ENCODE measurements at places on chromosomes 6 and 20. TPM values are rescaled to one million over a fixed set of nuclear protein-coding genes. Genes with fewer than 3 reads are reported as not detected.

DNA sequence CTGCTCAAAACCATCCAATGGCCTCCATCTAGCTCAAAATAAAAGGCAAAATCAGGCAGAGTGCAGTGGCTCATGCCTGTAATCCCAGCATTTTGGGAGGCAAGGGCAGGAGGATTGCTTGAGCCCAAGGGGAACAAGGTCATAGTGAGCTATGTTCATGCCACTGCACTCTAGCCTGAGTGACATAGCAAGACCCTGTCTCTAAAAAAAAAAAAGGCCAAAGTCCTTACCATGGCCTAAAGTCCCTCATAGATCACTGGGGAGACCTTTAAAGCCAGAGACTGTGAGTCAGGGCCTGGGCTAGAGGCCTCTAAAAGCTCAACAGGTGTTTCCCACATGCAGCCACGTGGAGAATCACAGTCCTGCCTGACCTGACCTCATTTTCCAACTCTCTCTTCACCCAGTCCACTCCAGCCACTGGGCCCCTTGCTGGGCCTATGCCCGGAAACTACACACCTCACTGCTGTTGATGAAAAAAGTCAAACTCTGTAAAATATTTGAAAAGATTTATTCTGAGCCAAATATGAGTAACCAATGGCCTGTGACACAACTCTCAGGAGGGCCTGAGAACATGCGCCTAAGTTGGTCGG is 28.2 kb upstream of the TAB2 start:
- H3K4me1 ChIP-seq: peaks cover 9% of the 10 kb centered on the region
- H3K36me3 ChIP-seq: no peaks in the 10 kb centered on the region
- H3K4me3 ChIP-seq: no peak overlapping the region
- no peak for DNase-seq

GRCh38 chr6:232982-233640 is 59.2 kb upstream of the DUSP22 start:
- H3K4me1 ChIP-seq: peaks cover 22% of the 10 kb centered on the region
- no peak for DNase-seq
- no peaks in the 10 kb centered on the region for H3K36me3 ChIP-seq
- peak overlapping the region; percentile 45 for H3K4me3 ChIP-seq
- no peaks in the 10 kb centered on the region for H3K27me3 ChIP-seq
- no peak overlapping the region for H3K27ac ChIP-seq

GRCh38 chr6:4801491-4802110 is 25.4 kb downstream of the CDYL start:
- no peaks in the 10 kb centered on the region for H3K27me3 ChIP-seq
- H3K27ac ChIP-seq: peak overlapping the region; percentile 6
- DNase-seq: no peak

DNA sequence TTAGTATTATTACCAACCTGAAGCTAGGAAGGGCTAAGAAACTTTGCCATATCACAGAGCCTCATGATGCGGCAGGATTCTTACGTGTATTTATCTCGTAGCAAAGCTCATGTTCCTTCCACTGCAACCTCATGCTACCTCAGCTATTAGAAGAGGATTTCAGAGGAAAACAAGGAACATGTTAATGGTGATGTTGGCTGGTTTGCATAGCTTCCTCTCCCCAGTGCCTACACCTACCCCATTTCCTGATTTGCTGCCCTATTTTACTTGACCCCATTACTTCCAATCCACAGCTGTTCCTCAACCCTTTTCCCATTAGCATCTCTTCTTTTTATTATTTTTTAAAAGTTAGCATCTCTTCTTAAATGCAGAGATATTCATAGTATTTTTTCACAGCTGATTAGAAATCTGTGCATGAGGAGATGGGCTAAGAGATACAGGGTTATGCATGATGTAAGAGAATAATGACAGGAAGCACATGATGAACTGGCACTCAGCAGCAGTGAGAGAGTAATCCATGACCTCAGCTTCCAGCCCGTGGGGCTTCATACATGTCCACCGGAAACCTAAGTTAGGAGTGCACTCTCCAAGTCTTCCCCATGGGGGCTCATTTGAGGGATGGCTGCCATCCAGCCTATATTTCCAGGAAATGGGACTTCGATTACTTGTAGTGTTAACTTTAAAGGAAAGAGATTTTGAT is 106.1 kb upstream of the ASF1A start:
- H3K27ac ChIP-seq: peak overlapping the region; percentile 96
- H3K27me3 ChIP-seq: no peaks in the 10 kb centered on the region
- no peak for DNase-seq
- H3K4me1 ChIP-seq: peaks cover 21% of the 10 kb centered on the region
- peak overlapping the region; percentile 52 for H3K4me3 ChIP-seq
- H3K36me3 ChIP-seq: no peaks in the 10 kb centered on the region

- H3K36me3 ChIP-seq: no peaks in the 10 kb centered on the region
- H3K27me3 ChIP-seq: no peaks in the 10 kb centered on the region
- no peak for DNase-seq
- H3K4me1 ChIP-seq: peaks cover 57% of the 10 kb centered on the region
Measured at GRCh38 chr6:156809446-156810178, 32.4 kb downstream of the ARID1B start.

DNA sequence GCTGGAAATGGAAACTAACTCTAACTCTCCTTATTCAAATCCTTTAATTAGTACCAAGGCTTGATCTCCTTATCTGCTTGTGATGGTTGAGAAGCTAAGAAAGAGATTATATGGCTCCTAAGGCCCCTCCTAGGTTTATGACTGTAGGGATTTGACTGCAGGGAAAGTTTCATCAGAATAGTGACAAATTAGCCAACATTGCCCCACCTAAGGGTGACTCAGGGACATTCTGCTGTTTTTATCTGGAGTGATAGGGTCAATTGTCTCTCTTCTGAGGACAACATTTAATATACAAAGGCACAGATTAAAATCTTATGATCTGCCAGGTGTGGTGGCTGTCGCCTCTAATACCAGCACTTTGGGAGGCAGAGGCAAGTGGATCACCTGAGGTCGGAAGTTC is 138.1 kb upstream of the MARCKS start:
- H3K27me3 ChIP-seq: peaks cover 21% of the 10 kb centered on the region
- no peak overlapping the region for H3K4me3 ChIP-seq

DNA sequence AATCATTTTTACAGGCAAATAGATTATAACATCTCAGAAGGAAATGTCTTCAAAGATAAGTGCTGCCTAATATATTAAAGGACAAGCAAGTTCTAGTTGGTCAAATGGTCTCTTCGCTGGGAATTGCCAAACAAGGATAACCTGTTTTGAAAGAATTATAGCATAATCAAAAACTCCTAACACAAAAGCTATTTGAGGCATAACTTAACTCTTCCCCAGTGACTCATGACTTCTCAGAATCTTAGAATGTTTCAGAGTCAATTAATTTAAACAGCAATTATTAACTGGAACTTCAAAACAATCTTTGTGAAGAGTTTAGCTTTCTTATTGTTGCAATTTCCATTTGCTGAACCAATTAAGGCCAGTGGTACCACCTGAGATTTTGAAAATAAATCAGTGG is 126.6 kb downstream of the MTFR2 start:
- peaks cover 14% of the 10 kb centered on the region for H3K27me3 ChIP-seq
- no peaks in the 10 kb centered on the region for H3K4me1 ChIP-seq

- no peak for DNase-seq
- no peaks in the 10 kb centered on the region for H3K27me3 ChIP-seq
- H3K4me1 ChIP-seq: peaks cover 2% of the 10 kb centered on the region
- H3K27ac ChIP-seq: no peak overlapping the region
- H3K36me3 ChIP-seq: no peaks in the 10 kb centered on the region
Measured at GRCh38 chr6:144265390-144265789, 19.7 kb upstream of the UTRN start.

The ZC3H12D gene
- total RNA-seq: 219 TPM

The HLA-G gene
- 0.85 TPM for total RNA-seq

The GJA10 gene
- total RNA-seq: not detected

The TNF gene
- total RNA-seq: 33.6 TPM

All from T-helper 17 cell (primary cell).